Esophagus muscularis mucosa (tissue), 4 donors: ENCODE measurements at places on chromosomes 1 and 21. TPM values are rescaled to one million over a fixed set of nuclear protein-coding genes. Genes with fewer than 3 reads are reported as not detected.

GRCh38 chr21:31181082-31181750 lies 142.9 kb upstream of the KRTAP19-8 start:
- H3K27ac ChIP-seq: no peak overlapping the region
- no peak for DNase-seq
- no peaks in the 10 kb centered on the region for H3K36me3 ChIP-seq
- H3K27me3 ChIP-seq: no peaks in the 10 kb centered on the region

DNA sequence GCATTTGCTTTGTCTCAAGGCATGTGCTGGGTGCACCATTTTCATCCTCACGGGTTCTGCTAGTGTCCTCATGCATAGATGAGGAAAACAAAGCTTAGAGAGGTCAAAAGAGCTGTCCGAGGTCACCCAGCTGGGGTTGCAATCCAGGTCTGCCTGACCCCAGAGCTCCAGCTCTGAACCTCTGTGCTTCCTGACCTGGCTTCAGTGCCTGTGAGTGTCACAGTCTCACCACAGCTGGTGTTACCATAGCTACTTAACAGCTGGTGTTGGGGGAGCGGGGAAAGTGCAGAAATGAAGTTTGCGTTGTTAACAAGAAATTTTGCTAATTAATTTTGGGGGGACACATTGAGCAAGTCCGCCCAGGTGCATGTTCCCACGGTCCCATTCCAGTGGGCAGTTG lies 328.5 kb downstream of the KIF26B start:
- H3K36me3 ChIP-seq: no peaks in the 10 kb centered on the region
- no peaks in the 10 kb centered on the region for H3K27me3 ChIP-seq

- no peak overlapping the region for H3K4me3 ChIP-seq
- H3K27ac ChIP-seq: no peak overlapping the region
- DNase-seq: no peak
- no peaks in the 10 kb centered on the region for H3K36me3 ChIP-seq
- peaks cover 23% of the 10 kb centered on the region for H3K4me1 ChIP-seq
Observed at GRCh38 chr1:43874716-43875115, 58.9 kb upstream of the ARTN start.

GRCh38 chr1:154614901-154615300 lies 6.9 kb upstream of the ADAR start:
- no peak for DNase-seq
- no peaks in the 10 kb centered on the region for H3K36me3 ChIP-seq
- H3K4me3 ChIP-seq: no peak overlapping the region
- no peaks in the 10 kb centered on the region for H3K4me1 ChIP-seq

GRCh38 chr1:218273762-218274479 lies 11.2 kb upstream of the RRP15 start:
- H3K4me1 ChIP-seq: no peaks in the 10 kb centered on the region
- DNase-seq: no peak
- no peaks in the 10 kb centered on the region for H3K36me3 ChIP-seq
- H3K4me3 ChIP-seq: no peak overlapping the region
- no peaks in the 10 kb centered on the region for H3K27me3 ChIP-seq

DNA sequence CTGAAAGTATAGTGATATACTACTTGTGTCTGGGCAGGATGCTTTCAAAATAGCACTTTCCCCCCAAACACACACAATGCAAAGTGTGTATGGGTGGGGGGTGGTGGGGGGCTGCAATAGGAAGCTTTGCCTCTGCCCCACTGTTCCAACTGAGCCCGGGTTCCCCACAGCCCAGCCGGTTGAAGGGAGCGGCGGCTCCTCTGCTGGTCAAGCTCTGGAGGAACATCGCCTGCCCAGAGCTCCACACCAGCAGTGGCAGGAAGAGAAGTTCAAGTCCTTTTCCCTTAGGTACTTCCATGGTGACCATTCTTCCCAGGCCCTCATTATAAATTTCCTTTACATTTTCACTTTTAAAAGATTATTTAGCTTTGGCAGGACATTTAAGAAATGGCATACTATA lies 74.9 kb downstream of the CAPZB start:
- DNase-seq: no peak
- peak overlapping the region; percentile 92 for H3K27ac ChIP-seq
- no peaks in the 10 kb centered on the region for H3K36me3 ChIP-seq
- peaks cover 98% of the 10 kb centered on the region for H3K4me1 ChIP-seq

DNA sequence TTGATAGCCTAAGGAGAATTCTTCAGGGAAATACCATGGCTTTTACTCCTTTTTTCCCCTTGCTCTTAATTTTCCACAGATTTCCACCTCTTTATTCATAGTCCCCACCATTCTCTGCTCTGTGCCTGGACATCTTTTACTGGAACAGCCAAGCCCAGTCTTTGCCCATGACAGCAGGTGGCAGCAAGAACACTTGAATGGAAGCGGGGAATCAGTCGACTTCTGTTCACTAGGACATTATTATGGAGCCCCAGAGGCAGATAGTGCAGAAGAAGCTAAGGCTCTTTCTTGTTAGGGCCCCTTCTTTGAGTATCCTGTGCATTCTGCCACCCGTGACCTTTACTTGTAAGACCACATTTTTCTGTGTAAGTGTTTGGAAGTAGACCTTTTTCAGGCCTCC lies 6.3 kb downstream of the OR14I1 start:
- no peak for DNase-seq
- H3K27me3 ChIP-seq: no peaks in the 10 kb centered on the region
- no peak overlapping the region for H3K27ac ChIP-seq
- H3K4me1 ChIP-seq: peaks cover 8% of the 10 kb centered on the region
- H3K36me3 ChIP-seq: no peaks in the 10 kb centered on the region

- peaks cover 7% of the 10 kb centered on the region for H3K4me1 ChIP-seq
- H3K4me3 ChIP-seq: no peak overlapping the region
- no peak for DNase-seq
- no peaks in the 10 kb centered on the region for H3K27me3 ChIP-seq
Observed at GRCh38 chr1:190906206-190906725, 428.6 kb upstream of the BRINP3 start.

- H3K27ac ChIP-seq: no peak overlapping the region
- H3K36me3 ChIP-seq: peaks cover 12% of the 10 kb centered on the region
- H3K4me1 ChIP-seq: peaks cover 34% of the 10 kb centered on the region
- H3K4me3 ChIP-seq: no peak overlapping the region
- DNase-seq: no peak
- H3K27me3 ChIP-seq: no peaks in the 10 kb centered on the region
Observed at GRCh38 chr1:201795066-201795465, 33.9 kb upstream of the IPO9 start.

DNA sequence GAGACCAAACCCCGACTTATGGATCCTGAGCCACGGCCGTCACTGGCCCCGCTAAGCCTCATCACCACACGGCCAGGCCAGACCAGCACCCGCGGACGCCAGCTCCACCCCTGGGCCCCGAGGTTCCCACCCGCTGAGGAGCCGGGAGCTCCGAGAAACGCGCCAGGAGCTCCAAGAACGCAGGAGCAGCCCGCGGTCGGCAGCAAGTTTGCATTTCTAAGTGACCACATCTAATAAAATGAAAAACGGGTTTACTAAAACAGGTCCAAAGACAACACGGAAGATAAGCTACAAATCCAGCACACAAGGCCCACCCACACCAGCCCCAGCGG lies 8.1 kb upstream of the C1QTNF12 start:
- H3K27ac ChIP-seq: no peak overlapping the region
- no peak for DNase-seq
- H3K4me1 ChIP-seq: no peaks in the 10 kb centered on the region
- H3K36me3 ChIP-seq: peaks cover 89% of the 10 kb centered on the region

Gene HHIPL2
- total RNA-seq: not detected

Gene SYPL2
- total RNA-seq: 5.9 TPM

Gene FCER1A
- 0.45 TPM for total RNA-seq

Gene KRTAP19-8
- total RNA-seq: not detected
